T47D (cell line): ENCODE measurements at places on chromosomes 11 and 22.

DNA sequence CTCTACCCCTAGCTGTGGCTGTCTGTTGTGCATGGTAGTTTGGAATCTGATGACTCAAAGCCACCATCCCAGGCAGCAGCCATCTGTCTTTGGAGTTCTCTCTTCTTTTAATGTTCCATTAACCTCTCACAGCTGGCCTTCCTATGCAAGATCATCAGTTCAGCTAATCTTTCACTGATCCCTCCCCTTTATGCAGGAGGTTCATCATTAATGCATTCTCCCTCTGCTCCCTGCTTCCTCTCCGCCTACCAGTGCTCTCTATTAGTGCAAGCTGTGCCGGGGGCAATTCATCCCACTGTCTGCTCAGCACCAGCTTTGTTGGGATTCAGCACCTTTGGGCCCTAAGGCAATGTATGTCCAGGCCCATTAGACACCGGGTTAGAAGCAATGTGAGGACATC, 413.0 kb upstream of the LRRC4C start:
- DNase-seq, result no peak

GRCh38 chr11:104765401-104766095, 132.7 kb downstream of the CASP12 start:
- DNase-seq, result no peak

- DNase-seq, result peak; percentile 58
Observed at GRCh38 chr22:41848468-41848867, 15.6 kb downstream of the SREBF2 start.

GRCh38 chr11:4695442-4695841, 2.2 kb downstream of the OR51E2 start:
- DNase-seq, result no peak

GRCh38 chr11:36550385-36551115, 17.3 kb upstream of the RAG1 start:
- DNase-seq, result no peak

DNA sequence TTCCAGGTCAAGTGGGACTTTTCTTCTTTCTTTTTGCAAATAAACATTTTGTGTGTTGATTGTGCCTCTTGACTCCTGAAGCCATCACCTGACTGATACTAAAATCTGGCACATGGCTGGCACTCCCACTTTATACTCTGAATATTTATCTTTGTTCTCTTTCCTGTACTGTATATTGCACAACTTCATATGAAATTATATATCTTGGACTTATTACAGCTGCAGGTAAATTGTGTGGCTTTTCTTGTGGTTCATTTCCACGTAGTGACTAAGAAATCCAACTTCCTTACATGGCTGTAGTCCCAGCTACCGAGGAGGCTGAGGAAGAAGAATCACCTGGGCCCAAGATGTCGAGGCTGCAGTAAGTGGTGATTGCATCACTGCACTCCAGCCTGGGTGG, 23.7 kb upstream of the OR5B12 start:
- no peak for DNase-seq

- DNase-seq, result no peak
Observed at GRCh38 chr22:19610518-19611253, 86.5 kb upstream of the CLDN5 start.

- no peak for DNase-seq
Observed at GRCh38 chr11:443542-444199, 1.9 kb upstream of the ANO9 start.

- DNase-seq, result no peak
Observed at GRCh38 chr11:45048313-45048841, 97.7 kb upstream of the TP53I11 start.

DNA sequence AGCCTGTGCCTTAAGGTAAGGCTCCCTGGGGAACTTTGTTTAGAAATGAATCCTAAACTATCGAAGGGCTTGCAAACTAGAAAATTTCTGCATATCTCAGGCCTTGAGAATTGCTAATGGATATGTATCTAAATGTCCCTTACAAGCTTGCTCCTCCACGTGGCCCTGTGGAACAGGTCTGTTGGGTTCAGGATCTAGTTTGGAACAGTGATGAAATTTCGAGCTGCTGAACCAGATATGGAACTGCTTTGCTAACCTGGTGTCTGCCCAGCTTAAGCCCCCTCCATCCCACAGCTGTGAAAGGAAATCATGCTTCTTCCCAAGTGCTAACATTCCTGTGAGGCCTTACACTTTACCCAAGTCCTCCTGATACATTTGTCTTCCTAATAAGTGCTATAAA, 11.6 kb downstream of the SREBF2 start:
- peak; percentile 91 for DNase-seq

GRCh38 chr11:75996523-75997442, 181.8 kb downstream of the UVRAG start:
- DNase-seq, result no peak

DNA sequence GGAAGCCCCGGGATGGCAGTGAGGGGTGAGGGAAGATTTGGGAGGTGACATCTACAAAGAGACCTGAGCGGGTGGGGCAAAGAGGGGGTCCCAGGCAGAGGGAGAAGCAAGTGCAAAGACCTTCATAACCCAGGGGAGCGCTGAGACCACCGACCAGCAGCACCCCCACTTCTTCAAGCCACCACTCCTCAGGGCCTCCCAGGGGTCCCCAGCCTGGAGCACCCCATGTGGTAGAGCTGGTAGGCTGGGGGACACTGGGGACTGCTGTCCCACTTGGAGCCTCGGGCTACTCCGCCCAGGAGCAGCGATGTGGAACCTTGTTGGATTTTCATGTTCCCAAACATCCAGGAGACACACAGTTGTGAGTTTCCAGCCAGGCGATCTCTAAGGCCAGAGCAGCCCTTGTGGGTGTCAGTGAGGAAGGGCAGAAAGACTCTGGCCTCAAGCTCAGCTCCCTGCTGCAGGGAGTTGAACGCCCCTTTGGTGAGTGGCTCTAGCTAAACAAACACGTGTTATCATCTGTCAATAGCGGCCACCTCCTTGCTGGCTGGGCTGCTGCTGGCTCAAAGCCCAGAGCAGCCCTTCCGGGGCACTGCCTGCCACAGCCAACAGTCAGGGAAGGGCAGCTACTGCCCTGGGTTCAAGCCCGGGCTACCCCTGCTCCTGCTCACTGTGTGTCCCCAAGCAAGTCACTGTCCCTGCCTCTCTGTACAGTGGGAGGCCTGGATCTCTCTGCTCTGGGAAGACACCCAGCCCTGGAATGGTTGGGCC, 25.7 kb upstream of the CHKA start:
- peak; percentile 76 for DNase-seq

DNA sequence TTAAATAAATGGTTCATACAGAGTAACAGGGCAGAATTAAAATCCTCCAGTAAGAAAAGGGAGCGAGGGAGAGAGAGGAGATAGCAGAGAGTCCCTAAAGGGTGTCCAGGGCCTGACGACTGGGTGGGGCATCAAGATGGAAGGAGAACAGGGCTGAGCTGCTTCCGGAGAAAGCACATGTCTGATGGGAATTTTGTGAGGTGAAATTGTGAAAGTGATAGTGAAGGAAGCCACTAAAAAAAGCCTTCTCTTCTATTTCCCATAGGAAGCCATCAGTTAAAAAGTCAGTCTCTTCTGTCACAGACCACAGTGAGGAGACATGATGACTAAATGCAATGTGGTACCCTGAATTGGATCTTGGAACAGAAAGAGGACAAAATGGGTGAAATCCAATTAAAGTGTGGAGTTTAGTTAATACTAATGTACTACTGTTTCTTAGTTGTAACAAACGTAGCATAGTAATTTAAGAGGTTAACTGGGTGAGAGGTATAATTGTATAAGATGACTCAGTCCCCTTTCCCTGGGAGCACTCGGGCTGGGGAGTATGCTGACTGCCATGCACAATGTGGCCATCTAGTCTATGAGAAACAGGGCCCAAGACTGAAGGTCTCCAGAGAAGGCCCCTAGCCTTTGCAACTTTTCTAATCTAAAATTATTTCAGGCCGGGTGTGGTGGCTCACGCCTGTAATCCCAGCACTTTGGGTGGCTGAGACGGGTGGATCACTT, 29.5 kb upstream of the FCHSD2 start:
- DNase-seq, result no peak

GRCh38 chr11:78499971-78500370, 74.7 kb downstream of the NARS2 start:
- no peak for DNase-seq

DNA sequence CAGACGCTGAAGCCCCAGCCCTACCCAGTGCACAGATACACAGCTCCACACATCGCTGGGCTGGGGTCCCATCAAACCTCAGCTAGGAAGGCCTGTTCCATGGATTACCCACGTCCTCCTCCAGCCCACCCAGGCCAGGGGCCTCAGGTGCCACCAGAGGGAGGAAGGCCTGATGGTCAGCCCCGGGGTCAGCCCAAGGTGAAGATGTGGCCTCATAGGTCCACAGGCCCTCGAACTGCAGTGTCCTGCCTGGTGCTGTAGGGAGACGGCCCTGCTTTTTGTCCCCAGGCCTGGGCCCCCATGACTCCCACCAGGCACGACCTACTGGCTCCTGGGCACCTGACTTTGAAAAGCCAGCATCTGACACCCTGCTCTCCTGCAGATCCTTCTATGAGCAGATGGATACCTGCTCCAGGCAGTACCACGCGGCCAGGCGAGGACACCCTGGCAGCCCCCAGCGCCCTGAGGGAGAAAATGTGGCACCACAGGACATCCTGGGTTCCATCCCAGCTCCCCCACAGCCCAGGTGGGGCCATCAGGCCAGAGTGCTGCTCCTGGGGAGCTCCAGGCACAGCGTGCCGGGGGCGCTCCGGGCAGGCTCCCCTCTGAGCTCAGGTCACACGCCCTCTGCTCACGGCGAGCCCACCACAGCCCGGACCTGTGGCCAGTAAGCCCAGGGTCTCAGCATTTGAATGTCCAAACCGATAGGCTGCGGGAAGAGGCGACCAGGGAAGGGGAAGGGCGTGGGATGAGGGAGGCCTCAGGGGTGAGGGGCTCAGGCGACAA, 15.8 kb upstream of the MOB2 start:
- no peak for DNase-seq

GRCh38 chr11:115464269-115464668, 39.9 kb downstream of the CADM1 start:
- DNase-seq, result no peak

DNA sequence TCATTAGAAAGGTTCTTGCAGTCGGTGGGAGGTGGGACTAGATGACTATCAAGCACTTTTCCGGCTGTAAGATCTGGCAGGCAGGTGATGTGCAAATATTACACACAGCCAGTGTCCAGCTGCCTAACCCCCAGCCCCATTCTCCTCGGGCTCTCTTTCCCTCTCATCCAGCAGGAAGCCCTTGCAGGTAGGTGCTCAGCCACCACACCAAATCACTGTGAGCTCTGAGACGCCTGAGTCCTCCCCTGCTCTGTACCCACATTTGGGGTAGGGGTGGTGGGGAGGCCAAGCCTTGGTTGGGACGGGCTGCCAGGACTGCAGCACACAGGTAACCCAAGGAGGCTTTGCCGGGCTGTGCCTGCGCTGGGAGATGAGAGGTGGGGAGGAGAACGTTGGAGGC, 601 bp downstream of the ART5 start:
- no peak for DNase-seq

GRCh38 chr11:14042686-14043465, 80.4 kb downstream of the SPON1 start:
- DNase-seq, result no peak

- no peak for DNase-seq
Observed at GRCh38 chr11:35751664-35752061, 89.1 kb downstream of the TRIM44 start.

- peak; percentile 26 for DNase-seq
Observed at GRCh38 chr22:31199187-31199586, 12.9 kb upstream of the LIMK2 start.

GRCh38 chr11:5258543-5259262, 4.1 kb upstream of the HBG2 start:
- DNase-seq, result no peak

GRCh38 chr11:112292785-112293407, 32.2 kb upstream of the PLET1 start:
- DNase-seq, result peak; percentile 35

GRCh38 chr11:117931971-117932370, 2.8 kb upstream of the TMPRSS13 start:
- DNase-seq, result no peak

DNA sequence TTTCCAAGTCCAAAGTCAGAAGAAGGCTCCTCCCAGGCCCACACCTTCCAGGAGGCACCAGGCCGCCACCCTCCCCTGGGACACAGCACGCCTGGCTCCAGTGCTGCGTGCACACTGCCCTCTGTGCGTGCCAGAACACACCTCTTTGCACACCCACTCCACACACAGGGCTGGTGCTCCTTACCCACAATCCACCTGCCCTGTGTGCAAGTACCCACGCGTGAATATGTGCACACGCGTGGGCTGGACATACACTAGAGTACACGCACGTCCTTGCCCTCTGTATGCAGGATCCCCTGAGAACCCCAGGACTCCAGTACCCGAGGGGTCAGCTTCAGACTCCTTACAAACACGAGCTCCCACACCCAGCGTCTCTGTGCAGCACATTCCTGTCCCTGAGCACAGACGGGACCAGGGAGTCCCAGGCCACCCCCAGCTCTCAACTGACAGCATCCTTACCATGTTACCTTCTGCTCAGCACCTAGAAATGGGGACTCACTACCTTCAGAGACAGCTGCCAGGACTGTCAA, 2.8 kb downstream of the DUSP8 start:
- DNase-seq, result no peak

DNA sequence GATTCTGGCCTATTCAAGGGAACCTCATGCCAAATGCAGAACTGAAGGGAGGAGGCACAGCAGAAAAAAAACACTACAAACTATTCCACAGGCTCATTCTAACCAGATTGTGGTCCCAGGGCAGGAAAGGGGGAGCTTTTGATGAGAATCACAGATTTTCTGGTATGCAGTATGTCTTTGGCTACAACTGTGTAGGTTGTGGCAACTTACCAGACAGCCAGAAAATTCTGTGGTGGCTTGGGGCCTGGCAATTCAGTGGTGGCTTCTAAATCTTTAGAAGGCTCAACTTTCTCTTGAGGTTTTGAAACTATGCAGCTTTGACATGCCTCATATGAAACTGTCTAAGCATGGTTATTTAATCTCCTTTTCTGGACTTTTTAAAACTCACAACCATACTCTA, 850.8 kb upstream of the CCDC90B start:
- DNase-seq, result no peak

- no peak for DNase-seq
Observed at GRCh38 chr11:118068206-118068944, 8.5 kb upstream of the TMPRSS4 start.

DNA sequence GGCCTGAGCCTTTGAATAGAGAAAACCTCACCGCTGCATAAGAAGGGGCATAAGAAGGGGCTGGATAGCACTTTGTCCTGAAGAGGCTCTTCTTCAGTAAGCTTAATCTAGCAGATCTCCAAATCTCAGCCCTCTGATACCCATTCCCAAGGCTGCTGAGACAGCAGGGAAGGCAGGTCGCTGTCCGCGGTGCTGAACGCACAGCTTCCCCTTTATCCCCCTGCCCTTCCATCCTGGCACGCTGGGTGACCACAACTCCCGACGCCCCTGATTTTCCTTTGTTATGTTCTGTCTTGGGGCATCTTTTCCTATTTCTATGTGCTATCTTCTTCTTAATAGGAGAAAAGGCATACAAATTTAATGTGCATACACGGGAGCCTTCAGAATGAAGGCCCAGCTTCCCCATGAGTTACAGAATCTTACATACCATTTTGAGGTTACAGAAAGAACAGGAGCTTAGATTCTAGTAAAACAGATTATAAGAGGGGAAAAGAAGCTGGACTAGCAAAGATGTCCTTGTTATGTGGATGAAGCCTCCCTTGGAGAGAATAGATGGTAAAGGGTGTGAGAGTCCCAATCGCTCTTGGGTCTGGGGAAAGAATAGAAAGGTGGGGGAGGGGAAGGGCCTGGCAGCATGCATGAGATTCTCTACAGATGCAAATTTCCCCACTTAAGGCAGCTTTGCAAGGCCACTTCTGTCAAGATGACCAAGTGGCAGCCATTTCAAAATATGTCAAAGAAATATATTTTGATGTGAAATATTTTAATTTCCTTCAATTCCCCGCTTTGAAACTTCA, 5.7 kb upstream of the SULT4A1 start:
- peak; percentile 61 for DNase-seq
